Right renal pelvis (tissue), 4 donors: ENCODE measurements at places on chromosomes 5 and 9. TPM values are rescaled to one million over a fixed set of nuclear protein-coding genes. Genes with fewer than 3 reads are reported as not detected.

DNA sequence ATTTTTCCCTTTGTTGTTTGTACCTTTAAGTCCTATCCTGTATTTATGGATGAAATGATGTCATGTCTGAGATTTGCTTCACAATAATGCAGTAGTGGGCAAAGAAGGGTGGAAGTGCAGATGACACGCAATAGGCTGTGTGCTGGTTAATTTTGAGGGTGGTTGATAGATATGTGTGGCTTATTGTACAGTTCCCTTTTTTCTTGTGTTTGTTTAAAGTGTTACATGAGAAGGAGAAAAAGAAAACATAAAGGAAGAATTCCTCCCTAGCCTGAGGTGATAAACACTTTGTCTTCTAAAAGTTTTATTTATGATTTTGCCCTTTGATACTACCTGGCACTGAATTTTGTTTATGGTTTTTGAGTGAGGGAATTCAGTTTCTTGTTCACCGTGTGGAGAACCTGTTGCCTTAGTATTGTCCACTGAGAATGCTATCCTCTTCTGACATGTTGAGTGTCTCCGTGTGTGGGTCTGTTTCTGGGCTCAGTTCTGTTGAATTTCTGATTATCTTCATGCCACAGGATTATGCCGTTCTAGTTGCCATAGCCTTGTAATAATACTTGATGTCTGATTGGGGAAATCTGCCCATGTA is 52.3 kb upstream of the FAM120AOS start:
- DNase-seq, result no peak

DNA sequence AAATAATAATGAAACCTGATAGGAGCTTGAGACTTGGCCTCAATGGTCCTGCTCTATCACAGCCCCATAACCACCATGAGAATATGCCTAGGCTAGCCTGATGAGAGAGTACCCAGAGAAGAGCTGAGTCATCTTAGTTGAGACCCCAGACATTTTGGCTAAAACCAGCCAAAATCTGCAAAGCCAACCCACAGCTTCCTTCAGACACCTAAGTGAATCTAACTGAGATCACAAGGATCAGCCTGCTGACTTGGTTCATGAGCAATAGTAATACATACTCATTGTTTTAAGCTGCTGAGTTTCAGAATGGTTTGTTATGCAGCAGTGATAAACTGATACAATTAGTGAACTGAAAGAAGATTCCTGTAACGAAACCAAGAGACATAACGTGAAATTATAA is 473.7 kb upstream of the PTGER4 start:
- no peak for DNase-seq

GRCh38 chr9:7370988-7371387 is 428.6 kb downstream of the DMAC1 start:
- DNase-seq, result no peak

DNA sequence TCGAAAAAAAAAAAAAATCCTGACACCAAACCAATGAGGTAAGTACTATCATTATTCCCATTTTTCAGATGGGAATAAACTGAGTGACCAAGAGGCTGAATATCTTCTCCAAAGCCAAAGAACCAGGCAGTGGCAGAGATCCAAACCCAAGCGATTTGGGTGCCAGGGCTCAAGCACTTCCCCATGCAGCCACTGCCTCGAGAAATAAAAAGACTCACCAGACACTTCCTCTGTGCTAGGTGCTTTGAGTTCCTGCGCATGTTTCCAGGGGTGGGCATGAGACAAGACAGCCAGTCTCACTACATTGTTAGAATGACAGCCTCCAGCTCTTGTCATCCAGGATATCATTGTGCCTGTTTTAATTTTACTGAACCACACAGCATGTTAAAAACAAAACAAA is 2.3 kb upstream of the RPL26L1 start:
- no peak for DNase-seq

GRCh38 chr5:2719332-2719731 is 32.1 kb downstream of the IRX2 start:
- DNase-seq, result no peak

DNA sequence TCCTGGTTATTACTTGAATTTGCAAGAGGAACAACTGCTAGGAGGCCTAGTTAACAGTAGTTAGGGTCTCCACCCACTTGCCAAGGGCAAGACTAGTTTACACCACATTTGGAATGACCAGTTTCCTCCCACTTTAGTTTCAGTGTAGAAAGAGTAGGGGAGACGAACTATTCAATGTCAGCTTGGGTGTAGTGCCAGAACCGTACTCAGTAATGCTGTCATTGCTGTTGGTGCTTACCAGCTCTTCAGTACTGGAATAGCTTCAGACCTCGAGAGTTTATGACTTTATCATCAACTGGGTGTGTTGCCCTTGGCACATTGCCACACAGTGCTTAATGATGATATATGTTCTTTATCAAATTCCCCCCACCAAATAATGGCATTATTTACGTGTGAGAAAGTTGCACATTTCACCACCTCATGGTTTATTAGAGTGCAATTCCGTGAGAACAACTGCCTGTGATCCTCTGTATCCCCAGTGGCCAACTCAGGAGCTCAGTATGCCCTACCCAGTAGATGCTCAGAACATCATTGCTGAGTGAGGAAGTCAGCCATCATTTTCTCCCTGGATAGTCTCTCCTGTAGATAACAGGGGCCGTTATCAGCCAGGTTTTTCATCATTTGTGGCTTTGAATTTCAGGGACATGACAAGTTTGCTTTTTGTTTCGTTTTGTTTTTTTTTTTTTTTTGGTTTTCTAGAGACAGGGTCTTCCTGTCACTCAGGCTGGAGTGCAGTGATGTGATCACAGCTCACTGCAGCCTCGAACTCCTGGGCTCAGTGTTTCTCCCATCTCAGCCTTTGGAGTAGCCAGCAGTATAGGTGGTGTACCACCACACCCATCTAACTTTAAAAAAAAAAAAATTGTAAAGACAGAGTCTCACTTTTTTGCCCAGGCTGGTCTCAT is 67.3 kb downstream of the DOCK8 start:
- DNase-seq, result no peak

DNA sequence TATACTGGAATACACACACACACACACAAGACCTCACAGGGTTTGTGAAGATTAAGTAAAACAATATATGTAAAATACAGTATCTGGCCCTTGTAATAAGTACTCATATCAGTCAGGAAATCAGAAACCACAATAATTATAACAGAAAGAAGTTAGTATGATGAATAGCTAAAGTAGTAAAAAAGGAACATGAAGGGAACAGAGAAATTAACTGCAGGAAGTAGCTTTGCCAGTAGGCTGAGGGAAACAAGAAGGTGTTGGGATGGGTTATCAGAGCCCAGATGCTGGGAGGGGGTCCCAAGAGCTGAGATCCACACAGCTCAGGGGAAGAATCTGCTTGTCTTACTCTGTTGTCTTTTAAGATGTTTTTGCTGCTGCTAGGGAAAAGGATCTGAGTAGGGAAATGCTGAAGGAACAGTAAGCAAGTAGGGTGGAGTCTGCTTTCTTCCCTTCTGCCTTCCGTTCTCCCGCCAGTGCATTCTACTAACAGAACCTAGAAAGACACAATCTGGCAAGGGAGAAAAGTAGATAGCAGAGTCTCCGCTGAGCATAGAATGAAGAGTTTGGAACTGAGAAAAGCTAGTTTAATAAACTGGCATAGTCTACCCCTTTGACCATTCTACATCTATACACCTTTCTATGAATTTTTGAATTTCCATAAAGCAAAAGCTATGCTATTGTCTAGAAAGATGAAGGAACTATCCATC is 55.3 kb upstream of the ALDH1A1 start:
- DNase-seq, result no peak

DNA sequence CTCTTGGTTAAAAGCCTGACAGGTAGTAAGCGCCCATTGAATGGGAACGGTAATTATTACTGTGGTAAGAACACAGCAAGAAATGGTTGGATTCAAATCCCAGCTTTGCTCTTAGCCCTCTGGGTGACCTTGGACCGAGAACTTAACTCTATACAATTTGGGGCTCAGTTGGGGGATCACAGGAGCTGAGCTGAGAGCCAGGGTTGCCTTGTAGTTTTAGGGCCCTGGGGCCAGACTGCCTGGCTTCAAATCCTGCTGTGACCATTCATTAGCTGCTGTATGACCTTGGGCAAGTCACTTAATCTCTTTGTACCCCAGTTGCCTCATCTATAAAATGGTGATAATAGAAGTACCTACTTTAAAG is 87.4 kb upstream of the SH3PXD2B start:
- no peak for DNase-seq

DNA sequence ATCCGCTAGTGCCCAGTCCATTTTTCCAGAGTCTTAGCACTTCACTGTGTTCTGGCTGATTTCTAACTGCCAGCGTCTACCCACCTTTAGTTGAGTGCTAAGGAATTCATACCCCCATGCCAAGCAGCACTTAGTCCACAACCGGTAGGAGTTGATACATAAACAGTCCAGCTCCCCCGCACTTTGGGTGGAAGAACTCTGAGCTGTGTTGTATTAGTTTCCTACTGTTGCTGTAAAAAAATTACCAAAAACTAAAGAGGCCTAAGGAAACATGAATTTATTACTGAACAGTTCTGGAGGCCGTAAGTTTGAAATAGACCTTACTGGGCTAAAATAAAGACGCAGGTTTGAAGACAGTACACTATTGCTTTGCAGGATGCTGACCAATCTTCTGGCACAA is 87.6 kb downstream of the SLC24A2 start:
- DNase-seq, result no peak

DNA sequence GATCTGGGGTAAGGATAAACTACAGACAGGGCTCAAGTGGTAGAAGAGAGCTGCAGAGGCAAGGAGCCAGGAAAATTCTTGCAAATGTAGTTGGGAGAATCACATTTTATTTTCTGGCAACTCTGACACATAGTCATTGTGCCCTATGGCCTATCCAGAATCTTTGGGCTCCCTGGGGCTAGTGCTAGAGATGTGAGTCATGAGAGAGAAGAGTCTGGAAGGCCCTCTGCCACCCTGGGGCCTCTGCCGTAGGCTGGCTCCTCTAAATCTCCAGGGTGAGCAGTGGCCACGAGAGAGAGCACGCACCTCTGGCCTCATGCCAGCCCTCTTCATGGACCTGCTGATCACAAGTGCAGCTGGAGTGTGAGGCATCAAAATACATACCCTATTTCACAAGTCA is 74.3 kb upstream of the SSBP2 start:
- no peak for DNase-seq

GRCh38 chr9:73152953-73153352 is 1.3 kb downstream of the ANXA1 start:
- DNase-seq, result no peak

DNA sequence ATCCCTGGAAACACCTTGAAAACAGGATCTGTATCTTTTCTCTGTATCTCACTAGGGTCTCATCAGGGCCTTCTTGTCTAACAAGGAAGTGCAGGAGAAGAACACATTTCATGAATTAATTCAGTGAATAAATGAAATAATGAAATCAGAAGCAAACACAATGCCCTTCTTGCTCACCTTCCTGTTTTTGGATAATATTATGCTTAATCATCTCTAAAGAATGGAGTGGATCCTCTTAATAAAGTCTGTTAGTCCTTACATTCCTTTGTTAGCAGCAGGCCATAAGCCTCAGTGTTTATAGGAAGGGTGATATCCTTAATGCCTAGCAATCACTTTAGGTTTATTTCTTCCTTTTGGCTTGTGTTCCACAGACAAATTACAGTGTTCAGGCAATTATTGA is 837.1 kb upstream of the SEMA6A start:
- no peak for DNase-seq

DNA sequence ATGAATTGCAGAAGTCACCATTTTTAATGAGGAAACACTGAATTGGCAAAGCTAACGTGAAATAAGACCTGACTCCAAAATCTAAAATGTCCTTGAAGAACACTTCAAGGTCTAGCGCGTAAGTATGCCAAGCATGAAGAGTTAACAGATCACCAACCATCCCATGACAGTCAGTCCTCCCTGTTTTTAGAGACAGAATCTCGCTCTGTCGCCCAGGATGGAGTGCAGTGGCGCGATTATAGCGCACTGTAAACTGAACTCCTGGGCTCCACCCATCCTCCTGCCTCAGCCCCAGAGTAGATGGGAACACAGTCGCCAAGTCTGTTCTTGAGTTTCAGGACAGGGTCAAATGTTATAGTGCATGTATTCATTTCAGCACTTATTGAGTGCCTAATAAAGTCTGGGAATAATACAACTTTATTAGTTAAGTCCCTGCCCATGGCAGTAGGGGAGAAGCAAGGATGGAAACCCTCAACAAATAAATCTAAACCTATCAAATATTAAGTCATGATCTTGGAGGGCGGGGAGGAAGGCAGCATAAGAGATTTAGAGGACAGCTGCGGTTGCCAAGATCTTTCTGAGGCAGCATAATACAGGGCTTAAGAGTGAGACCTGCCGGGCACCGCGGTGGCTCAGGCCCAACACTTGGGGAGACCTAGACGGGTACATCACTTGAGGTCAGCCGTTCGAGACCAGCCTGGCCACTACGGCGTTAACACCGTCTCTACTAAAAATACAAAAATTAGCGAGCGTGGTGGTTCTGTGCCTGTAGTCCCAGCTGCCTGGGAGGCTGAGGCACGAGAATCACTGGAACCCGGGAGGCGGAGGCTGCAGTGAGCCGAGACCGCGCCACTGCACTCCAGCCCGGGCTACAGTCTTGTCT is 1.1 kb downstream of the ATPSCKMT start:
- no peak for DNase-seq

GRCh38 chr5:158482125-158482524 is 617.6 kb downstream of the EBF1 start:
- DNase-seq, result no peak

- no peak for DNase-seq
Measured at GRCh38 chr9:103169798-103170197, 174.7 kb downstream of the CYLC2 start.

DNA sequence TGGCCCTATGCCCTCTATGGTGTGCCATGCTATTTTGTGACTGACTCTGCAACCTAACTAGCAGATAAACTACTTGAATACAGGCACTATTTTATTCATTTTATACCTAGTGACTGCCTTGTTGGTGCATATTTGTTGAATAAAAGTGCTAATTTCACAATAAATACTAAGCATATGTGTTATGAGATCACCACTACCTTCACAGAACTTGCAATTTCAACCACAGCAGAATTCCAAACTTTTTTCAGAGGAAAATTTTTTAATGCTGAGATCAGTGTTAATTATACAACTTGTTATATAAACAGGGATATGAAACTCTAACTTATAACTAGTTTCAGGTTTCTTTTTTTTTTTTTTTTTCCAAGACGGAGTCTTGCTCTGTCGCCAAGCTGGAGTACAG is 94.8 kb downstream of the NR3C1 start:
- no peak for DNase-seq

The MPDZ gene
- 46.8 TPM for polyA plus RNA-seq

The TAF1L gene
- 0.07 TPM for polyA plus RNA-seq

The CCDC183 gene
- 5.4 TPM for polyA plus RNA-seq

The BNC2 gene
- 8.6 TPM for polyA plus RNA-seq

The SPEF2 gene
- polyA plus RNA-seq, result 48.6 TPM

The GFPT2 gene
- polyA plus RNA-seq, result 4.9 TPM

The SLC34A1 gene
- polyA plus RNA-seq, result 134 TPM
